ENCODE measurements at places on chromosomes 7 and 10.
A peak's percentile ranks its signal among the peaks of the same experiment; 100 is the strongest.

GRCh38 chr10:79465341-79465740, 19.9 kb upstream of the ZCCHC24 start:
- DNase-seq = no peak

DNA sequence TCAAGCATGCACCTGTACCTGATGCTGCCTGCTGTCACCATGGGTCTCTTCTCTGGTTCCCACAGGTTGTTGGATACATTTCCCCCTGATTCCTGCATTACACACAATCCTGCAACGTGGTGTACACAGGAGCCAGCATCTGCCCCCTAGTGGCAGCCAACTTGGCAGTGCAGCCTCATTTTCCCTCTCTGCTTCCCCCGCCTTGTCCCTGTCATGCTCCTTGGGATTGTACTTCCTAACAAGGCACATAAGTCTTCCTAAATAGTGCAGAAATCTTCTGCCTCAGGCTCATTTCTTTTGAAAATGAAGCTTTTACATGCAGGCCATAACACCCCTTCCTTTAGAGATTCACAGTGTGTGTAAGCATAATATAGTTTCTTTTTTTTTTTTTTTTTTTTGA, 387.5 kb downstream of the CCSER2 start:
- DNase-seq = peak; percentile 18

DNA sequence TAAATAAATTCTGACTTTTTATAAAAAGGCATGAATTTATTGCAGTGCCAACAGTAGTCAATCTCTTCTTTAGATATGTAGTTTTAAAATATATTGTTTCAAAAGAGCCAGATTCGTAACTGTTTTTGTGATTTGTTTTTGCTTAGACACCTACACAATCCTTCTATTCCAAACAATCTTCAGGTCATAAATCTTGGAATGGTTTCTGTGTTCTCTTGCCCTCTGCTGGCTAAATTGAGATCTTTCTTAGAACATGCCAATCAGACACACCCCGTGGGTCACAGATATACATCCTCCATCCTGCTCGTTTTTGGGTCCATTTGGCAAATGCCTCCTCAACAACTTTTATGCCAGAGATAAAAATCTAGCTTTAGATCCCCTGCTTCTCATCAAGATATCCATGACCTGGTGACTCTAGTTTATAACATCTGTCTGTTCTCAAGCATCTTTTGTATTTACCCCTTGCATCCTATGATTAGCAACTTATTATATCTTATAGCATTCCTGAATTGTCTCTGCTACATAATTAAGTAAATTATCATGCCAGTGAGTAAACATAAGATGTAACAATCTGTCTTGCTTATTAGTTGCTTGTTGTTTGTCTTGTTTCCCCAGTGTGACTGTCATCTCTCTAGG, 35.3 kb upstream of the IFRD1 start:
- no peak for DNase-seq

- DNase-seq = no peak
These were observed 16.6 kb downstream of the ZNF862 start for GRCh38 chr7:149854611-149855360.

DNA sequence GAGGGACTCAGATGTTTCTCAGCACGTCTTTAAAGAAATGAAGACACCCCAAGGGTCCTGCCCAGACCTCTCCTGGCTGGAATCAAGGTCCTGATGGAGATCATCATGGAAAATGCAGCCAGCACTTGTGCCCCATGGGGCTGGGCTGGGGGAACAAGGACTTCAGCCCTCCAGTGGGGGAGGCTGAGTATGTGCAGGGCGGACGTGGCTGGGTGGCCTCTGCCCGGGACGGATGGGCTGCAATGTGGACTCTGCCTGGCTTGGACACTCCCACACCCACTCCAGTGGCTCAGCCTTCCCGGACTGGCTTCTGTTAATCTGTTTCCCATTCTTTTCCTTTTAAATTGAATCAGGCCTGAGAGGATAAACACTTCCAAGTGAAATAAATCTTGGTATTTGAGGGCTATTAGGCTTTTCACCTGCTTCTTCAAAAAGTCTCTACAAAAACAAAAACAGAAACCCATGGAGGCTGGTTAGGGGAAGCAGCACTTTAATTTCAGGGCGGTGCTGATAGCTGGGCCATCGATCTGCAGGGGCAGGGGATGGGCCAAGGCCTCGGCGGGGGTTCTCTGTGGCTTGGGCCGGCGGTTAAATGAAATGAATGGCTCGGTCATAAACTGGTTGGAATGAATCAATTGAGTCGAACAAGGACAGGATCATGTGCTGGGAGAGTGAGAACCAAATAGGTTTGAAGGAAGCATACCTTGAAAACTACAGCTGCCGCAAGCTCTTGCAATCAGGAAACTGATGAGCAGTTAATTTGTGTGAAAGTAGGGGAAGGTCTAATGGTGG, 51.4 kb downstream of the ADARB2 start:
- no peak for DNase-seq

- DNase-seq = no peak
These were observed 8.7 kb downstream of the ELFN1 start for GRCh38 chr7:1678571-1679325.

DNA sequence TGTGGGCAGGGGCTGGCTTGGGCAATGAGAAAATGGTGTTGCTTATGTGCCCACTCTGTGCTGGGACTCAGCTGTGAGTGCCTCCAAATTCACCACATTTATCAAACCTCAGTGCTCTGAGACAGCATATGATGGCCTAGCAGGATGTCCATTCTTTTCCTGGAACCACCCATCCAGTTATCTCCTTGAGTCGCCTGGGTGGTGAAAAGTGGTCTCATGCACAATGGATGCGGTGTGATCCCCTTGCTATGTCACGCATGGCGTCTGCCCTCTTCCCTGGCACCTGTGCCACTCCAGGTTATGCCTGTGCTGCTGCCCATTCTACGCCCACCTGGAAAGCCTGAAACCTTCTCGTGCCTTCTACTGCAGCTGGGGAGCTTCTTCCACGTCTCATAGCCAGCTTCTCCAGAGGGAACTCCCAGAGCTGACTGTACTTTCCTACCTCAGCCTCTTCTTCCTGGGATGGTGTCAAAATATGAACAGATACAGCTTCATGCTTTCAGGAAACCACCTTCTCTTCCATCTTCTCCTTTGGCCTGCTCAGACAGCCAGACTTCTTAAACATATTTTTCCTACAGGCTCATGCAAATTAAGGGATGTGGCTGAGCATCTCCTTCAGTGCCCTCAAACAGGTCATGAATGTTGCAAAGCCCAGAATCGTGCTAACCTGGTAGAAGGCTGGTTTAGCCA, 147.3 kb downstream of the PFKFB3 start:
- DNase-seq = no peak

DNA sequence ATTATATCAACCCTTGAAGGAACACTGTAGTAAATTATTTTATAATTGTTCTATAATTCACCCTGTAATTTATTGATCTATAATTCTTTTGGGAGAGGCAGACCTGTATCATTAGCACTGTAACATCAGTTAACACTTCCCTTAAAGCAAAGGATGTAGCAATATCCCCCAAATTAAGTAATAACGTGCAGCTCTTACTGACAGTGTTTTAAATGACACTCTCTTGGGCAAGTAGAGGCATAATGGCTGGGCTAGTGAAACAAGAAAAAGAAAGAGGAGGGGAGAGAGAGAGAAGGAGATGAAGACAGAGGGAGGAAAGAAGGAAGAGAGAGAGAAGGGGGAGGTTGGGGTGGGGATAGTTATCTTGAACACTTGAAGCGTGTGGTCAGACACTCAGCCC, 161.0 kb upstream of the RNF32 start:
- no peak for DNase-seq
